Stimulated activated CD4-positive, alpha-beta T cell treated with anti-CD3 and anti-CD28 coated beads, TNF-alpha, amount 100 ng/mL, for 48 hours (primary cell): ENCODE measurements at places on chromosomes 11 and 22.

DNA sequence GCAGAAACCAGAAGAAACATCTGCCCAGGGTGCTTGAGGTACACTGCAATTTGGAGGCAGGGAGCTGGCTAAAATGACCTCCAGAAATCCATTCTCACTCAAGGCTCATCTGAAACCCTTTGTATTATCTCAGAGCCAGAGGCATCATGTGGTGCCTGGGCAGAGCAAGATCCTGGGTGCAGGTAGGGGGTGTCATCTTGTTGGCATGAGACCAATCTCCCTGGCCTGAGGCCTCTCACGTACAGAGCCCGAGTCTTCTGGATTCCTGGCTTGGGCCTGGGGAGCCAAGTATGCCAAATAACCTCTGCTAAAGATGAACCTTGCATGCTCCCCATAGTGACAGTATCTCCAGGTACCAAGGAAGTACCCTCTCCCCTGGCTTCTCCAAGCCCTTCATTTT, 2.4 kb downstream of the LMO1 start:
- DNase-seq = no peak

GRCh38 chr11:2091112-2091746, 48.0 kb downstream of the IGF2 start:
- no peak for DNase-seq

DNA sequence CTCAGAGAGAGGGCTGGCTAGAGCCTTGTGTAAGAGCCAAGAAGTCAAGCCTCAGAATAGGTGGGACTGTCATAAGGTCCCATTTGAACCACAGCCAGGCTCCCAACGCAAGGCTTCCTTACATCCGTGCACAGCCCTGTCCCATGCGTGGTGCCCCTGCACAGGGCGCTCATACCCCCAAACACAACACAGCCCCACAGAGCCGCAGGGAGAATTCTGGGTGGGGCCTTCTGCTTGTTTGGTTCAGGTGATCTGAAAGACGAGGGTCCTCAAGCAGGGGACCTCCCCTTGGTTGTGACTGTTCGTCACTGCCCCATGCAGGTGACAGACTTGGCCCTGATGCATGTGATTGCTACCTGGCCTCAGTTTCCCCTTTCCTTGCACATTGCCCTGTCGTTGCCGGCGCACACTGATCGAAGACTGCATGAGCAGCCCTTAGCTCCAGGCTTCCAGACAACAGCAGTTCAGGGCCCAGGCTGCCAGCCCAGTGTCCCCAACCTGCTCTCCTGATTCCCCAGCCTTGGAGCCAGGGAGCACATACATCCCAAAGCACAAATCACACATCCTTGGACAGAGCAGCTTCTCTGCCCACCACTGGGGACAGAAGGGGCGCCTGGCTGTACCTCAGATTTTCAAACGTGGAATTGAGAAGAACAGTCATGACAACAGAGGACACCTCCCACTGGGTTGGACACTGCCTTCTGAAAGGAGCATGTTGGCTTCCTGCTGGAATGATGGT, 22.1 kb downstream of the GNAZ start:
- no peak for DNase-seq

GRCh38 chr11:113001709-113002108, 40.5 kb downstream of the NCAM1 start:
- DNase-seq = no peak
